Hair follicle dermal papilla cell (primary cell): ENCODE measurements at places on chromosomes 12 and 14. TPM values are rescaled to one million over a fixed set of nuclear protein-coding genes. Genes with fewer than 3 reads are reported as not detected.

Gene AQP5
- total RNA-seq, result not detected in 2 replicates

Gene KCNJ8
- 2.3 and 3.4 TPM in 2 replicates for total RNA-seq

Gene KLRC2
- not detected in 2 replicates for total RNA-seq

Gene SYT10
- not detected in 2 replicates for total RNA-seq

Gene NTF3
- 4.4 and 5.0 TPM in 2 replicates for total RNA-seq

Gene PTPRO
- 0.24 and 0.65 TPM in 2 replicates for total RNA-seq
